GM23248 (cell line): ENCODE measurements at places on chromosomes 1 and 21.

GRCh38 chr1:56709269-56709880, 64.3 kb downstream of the PRKAA2 start:
- peak; percentile 64 for DNase-seq

DNA sequence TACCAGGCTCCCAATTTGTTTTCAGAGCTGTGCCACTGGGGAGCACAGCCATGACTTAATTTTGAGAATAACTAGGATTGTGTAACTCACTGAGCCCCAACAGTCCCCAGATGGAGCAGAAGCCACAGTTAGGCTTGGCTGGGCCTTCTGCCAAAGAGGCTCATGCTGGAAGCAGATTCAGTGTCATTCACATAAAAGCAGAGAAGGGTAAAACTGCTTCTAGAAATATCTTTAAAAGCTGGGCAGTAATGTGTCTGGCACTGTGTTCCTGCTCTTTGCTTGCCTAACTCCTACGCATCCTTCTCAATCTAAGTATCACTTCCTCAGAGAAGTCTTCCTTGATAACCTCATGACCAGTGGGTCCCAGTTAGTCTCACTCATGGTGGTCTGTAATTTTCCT, 20.3 kb downstream of the STK40 start:
- peak; percentile 81 for DNase-seq

DNA sequence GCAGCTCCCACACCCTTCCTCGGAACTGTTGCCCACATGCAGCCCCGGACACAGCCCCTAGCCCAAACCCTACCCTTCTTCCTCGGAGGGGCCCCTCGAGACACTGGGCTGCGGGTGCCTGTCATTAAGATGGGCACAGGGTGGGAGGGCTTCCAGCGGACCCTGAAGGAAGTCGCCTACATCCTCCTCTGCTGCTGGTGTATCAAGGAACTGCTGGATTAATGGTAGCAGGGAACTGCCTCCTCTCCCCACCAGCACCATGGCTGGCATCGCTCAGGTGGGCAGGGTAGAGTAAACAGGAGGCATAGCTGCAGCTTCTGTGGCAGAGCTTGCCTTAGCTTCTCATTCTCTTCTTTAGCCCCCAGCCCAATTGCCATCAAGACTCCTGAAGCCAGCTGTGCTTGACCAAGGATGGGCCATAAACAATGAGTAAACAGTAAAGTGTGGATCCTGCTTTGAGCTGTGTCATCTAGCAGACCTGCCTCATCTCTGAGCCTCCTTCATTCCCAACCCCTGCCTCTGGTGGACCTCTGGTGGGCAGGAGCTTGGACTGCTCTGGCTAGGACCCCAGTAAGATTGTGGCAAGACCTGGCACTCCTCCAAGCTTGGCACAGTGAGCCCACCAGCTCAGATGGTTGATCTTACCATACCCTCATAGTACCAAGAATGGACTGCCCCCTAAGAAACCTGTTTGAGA, at the start of gene LENEP:
Gene LENEP (plus strand): TSS at position 15 of the 697 bp plus-strand sequence. CDS start 22 bp downstream, at position 37.
- no peak for DNase-seq

- peak; percentile 58 for DNase-seq
Measured at GRCh38 chr1:163535807-163536206, 214.1 kb downstream of the NUF2 start.

DNA sequence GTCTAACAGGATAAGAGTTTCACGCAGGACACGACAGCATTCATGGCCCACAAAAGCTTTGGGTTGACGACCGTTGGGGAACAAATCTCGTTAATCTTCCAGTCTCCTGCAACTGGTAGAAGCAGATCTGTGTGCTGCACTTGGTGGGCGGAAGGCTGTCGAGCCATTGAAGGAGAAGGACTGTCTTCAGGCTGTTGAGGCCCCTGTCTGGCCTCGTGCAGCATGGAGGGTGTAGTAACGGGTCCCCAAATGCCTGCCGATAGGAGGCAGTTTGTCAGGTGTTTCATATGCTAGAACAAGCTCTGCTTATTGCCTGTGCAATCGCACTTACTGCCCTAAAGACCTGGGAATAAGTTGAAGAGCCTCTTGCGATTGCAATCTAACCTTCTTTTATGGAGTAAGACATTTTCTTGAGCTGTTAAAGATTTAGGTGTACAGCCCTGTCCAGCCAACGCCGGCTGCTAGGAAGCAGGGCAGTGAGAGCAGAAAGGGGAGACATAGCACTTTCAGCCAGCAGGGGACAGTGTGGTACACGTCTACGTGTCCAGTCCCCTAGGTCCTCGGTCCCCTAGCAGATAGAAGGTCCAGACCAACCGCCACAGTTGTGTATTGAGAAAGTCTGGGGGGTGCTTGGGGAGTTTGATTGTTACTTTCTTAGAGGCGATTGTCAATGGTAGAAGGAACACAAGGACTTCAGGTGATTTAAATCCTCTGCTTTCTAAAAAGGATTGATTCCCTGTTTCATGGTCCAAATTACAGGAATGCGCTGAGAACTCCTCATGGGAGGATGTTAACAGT, 102.3 kb upstream of the TMPRSS2 start:
- peak; percentile 72 for DNase-seq

DNA sequence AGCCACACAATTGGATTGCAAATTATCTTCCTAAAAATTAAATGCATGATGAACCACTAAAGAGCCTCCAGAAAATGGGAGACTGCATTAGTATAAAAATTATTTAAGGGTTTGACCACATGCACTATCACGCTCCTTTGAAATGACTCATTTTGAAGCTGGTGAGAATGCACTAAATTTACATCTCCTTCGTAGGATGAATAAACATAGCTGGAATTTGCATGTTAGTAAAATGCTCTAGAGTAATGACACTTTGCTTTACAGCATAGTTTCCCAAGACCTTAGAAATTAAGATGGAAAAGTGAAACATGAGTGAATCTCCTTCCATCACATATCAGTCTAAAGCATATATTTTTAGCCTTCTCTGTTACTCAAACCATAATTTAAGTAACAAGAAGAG, 2.4 kb downstream of the PLPPR4 start:
- peak; percentile 85 for DNase-seq

GRCh38 chr1:78673120-78673519, 23.5 kb downstream of the IFI44 start:
- no peak for DNase-seq

DNA sequence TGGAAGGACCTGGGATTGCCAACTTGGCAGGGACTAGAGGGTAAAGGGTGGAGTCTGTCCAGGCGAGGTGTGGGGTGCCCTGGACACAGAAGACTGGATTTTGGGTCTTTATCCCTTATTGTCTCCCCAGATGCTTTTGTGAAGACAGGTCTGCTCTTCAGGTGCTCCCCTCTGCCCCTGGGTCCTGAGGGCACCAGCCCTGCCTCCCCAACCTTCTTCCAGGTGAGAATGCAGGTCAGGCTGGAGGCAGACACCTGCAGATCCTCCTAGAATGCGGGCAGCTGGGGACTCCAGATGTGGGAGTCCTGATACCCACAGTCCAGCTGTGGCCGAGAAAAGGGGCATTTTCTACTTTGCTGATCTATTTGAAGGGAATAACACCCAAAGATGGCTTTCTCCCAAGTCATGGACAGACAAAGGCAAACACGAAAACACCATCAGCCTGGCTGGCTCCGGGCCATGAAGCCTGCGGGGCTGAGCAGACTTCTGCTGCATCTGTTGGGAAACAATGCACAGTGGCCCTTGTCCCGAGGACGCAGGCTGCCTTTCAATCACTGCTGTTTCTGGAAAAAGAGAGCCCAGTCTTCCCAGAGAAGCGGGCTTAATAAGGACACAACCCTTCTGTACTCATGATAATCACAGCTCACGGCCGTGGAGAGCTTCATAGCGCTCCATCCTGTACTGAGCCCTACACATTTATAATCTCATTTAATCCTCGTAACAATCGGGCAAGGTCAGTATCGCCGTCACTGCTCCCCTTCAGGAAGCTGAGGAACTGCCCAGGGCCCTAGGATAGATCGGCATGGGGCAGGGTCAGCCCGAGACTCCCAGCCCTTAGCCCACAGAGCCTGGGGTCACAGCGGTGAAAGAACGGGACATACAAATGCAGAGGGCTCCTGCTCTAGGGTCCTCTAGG, 62.0 kb upstream of the ABCG1 start:
- DNase-seq, result no peak

DNA sequence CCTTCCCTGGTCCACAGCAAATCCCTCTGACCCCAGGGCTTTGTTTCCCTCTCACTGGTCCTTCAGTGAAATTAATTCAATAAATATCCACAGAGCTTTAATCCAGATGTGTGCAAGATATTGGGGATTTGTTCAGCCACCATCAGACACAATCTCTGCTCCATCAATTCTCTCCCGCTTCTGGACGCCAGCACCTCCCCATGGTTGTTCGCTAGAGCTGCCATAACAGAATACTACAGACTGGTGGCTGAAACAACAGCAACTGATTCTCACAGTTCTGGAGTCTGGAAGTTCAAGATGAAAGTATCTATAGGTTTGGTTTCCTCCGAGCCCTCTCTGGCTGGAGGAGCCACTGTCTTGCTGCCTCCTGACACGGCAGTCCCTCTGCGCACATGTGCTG, 303.9 kb downstream of the SMYD3 start:
- no peak for DNase-seq

DNA sequence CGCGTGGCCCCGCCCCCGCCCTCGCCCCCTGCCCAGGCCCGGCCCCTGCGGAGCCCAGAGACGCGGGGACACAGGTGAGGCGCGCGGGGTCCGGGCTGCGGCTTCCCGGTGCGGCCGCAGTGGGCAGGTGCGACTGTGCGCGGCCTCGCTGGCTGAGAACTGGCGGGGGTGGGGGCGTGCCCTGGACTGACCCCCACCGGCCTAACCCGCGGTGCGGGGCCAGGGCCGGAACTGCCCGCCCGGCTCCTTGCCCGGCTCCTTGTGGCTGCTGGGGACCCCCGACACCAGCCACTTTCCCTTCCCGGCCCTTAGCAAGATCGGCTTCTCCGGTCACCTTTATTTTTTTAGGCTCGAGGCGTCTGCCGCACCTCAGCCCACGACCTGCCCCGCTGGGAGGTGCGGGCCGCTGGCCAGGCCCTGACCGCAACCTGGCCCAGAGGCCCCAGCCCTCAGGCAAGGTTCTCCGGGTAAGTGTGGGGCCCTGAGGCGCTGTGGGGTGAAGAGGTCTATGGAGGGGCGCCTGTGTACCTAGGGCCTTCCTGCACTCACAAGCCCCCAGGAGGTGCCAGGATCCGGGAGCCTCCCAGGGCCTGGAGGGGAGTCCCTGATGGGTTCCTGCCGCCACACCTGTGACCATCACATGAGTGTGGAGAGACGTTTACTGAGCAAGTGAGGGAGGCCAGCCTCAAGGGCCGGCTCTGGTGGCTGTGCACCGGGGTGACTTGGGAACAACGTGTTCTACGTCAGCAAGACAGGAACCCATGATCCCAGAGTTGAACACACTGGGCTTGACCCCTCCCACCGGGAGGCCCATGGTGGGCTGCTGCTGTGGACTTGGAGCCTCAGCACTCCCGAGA, at the start of gene SMIM1:
Gene SMIM1 (plus strand): TSS at position 35 of the 857 bp plus-strand sequence. CDS start 2,625 bp downstream, outside the sequence.
- no peak for DNase-seq

DNA sequence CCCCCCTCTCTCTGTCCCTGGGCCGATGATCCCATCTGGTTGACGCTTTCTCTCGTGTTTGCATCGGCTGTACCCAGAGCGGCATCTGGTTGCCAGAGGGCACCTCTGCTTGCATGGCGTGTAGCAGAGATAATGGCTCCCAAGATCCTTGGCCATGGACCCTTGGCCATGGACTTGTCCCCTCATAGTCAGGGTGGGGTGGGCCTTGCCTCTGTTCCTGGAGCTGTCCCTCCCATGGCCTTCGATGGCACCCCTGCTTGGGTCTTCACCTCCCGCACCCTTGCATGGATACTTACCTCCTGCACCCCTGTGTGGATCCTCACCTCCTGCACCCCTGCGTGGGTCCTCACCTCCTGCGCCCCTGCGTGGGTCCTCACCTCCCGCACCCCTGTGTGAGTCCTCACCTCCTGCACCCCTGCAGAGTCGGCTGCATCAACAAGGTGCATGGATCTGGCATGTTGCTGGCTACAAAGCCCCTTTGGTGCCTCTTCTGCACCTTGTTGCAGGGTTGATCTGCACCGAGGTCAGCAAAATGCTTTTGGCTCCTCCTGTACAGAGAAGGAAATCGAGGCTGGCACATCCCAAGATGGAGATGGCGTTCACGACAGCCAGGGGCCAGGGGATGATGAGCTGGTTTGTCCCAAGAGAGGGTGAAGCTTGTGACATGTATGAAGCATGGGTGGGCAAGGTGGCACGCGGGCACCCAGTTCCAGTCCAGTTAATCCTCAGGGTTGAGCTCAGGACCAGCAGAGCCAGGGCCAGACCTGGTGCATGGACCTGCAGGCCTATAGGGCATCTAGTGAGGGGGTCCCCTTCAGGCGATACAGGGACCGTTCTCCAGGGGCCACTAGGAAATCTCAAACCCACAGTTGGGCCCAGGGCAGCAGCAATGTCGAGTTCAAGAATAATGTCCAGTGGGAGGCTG, 46.1 kb upstream of the C1orf174 start:
- DNase-seq, result no peak

DNA sequence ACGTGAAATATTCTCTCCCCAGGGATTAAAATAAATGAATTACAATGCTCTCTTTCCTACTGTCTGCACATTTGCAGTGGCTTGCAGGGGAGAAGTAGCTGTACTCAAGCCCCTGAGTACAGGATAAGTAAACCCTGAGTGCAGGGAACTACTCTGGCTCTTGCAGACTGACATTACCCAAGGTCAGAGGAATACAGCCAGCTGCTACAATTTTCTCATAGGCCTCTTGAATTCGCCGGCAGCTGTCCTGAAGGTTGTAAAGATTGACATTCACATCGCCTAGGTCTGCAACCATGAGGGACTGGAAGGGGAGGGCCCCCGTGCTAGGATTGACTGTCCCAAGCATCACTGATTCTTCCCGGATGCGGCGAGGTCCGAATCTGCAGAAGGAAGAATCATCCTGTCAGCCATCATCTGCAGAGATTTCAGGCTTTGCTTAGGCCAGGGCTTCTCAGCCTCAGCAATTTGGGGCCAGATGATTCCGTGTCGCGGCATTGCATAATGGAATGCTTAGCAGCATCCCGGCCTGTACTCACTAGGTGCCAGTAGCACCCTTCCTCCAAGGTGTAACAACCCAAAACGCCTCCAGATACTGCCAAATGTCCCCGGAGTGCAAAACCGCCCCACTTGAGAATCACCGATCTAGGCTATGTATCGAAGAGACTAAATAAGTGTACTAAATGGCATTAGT, 1.7 kb downstream of the AGMAT start:
- DNase-seq, result no peak

DNA sequence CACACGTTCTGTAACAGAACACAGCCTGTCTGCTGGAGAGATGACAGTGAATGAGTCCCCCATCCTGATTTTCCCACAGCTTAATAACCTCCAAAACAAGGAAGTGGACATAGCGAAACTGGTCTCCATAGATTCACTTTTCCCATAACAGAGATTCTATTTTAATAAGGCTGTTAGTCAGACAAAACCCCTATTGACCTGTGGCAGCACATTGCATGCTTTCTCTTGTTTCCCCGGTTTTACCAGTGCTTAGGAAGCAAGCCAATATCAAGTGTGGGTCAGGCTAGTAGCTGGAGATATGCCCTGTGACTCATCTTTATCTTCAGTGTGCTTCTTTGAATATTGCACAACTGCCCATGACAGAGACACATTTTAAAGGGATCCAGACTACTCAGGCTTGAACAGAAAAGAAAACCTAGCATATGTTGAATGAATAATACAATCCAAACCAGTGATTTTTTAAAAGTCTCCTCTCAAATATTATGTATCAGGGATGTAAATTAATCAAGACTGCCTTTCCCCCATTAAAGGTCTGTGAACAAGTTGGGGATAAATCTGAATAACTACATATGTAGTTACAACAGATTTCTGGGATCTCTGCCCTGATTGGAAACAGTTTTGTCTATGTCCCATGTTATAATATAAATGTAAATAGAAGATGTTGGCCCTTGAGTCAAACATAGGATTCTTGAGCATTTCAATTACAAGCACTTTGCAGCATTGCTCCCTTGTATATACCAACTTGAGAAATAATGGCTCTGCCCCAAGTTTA, 11.9 kb upstream of the CLDN8 start:
- DNase-seq, result peak; percentile 98
